ENCODE measurements at places on chromosomes 6 and 20.

- DNase-seq = no peak
Observed at GRCh38 chr6:37488476-37488875, 11.2 kb downstream of the CCDC167 start.

GRCh38 chr20:61119794-61120410 is 132.2 kb upstream of the CDH4 start:
- DNase-seq = no peak

GRCh38 chr6:20631549-20631924 is 97.3 kb downstream of the CDKAL1 start:
- DNase-seq = no peak

DNA sequence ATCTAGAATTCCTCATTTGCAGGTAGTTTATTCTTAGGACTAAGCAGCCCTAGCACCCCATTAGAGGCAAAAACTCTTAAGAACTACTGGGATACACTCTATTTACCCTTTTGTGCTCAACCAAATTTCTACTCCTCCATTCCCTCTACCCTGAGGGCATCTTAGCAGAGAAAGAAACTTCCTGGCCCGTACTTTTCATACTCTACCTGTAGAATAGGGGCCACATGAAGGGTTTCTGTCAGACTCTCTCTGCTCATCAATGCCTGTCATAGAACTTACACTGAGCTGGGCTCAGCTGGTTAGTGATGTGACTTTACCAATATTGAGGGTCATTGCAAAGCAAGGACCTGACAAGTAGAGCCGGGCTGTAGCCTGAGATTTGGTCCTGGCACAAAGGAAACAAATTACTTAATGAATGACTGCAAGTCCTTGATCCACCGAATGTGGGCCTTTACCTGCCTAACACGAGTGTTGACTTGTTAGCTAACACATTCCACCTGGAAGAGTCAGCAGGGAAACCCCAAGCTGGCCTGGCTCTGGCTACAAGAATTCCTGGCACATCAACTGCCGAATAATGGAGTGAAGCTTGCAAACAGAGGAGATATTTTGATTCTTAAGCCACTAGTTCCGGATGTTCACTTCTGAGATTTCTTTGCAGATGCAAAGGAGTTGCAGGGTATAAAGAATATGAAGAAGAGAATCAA is 280.5 kb upstream of the JAG1 start:
- no peak for DNase-seq

- DNase-seq = no peak
Observed at GRCh38 chr20:22781869-22782268, 197.5 kb upstream of the FOXA2 start.

DNA sequence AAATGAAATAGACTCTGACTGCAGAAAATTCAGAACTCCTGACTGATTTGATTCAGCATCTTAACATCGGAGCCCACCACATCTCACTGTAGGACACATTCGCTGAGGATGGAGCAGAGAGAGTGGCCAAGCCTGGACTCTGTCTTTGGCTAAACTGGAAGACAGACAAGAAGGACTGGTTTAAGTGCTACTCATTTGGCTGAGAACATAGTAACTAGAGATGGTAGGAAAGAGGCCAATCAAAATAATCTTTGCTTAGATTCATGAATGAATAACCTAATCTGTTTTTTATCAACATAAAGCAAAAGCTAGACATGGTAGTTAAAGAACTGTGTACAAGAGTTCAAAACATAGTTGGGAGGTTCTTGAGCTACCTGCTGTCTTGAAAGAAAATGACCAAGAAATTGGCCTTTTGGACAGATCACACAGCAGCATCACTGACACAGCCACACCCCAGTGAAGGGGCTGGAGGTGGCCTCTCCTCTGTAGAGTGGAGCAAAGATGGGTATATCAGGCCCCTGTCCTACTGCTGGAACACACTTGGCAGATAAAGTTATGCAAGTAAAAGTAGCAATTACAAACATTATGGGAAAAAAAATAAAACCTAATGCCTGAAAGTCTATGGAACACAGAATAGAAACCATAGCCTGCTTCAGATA is 87.1 kb upstream of the NT5E start:
- no peak for DNase-seq

DNA sequence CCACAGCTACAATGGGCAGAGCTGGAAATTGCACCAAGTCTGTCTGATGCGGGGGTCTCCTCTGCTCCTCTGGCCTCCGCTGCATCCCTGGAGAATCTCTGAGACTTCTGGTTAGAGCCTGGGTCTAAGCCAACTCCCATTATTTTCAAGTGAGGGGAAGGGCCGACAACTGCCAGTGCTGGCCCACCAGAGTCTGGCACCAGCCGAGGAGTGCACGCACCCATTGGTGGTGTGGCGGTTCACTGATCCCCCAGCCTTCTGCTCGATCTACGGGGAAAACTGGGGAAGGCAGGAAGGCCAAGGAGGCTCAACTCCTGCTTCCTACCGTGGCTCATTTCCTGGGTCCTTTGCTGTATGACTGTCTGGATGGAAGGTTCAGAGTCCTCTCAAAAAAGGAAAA is 6.2 kb downstream of the NQO2 start:
- DNase-seq = no peak

DNA sequence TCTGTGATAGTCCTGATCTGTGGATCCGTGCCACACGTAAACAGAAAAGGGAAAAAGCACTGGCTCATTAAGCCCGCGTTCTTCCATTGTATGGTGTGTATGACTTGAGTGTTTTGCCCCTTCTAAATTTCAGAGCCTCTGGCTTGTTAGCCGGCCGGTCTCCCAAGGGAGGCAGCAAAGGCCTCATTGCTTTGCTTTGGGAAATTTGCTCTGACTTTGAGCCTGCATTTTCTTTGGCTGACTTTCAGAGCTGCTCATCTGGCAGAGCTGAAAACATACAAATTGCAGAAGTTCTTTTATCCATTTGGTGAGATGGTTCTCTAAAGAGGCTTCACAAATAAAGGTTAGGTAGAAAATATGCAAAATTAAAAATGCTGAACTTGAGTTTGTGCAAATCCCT is 123.0 kb downstream of the UTRN start:
- DNase-seq = no peak

DNA sequence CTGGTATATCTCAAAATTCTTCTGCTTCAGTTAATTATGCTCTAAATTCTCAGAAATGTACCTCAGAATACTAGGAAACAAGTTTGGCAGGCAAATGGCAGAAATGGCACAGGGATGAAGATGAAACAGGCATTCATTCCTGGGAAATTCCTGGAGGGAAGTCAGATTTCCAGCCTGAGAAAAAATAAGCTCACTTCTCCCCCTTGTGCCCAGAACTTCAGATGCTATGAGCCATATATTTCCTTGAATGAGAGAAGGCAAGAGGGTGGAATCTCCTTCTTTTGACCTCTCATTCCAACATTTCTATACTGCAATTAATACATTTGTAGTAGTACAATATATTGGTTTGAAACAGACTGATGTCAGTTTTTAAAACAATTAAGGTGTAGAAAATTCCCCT is 22.8 kb downstream of the RGS17 start:
- DNase-seq = no peak

Measured in renal cortex interstitium (tissue), 15 donors.